ENCODE measurements at places on chromosomes 2 and 18.
A peak's percentile ranks its signal among the peaks of the same experiment; 100 is the strongest.

- peak; percentile 60 for DNase-seq
Measured at GRCh38 chr2:205925373-205926337, 160.3 kb downstream of the INO80D start.

DNA sequence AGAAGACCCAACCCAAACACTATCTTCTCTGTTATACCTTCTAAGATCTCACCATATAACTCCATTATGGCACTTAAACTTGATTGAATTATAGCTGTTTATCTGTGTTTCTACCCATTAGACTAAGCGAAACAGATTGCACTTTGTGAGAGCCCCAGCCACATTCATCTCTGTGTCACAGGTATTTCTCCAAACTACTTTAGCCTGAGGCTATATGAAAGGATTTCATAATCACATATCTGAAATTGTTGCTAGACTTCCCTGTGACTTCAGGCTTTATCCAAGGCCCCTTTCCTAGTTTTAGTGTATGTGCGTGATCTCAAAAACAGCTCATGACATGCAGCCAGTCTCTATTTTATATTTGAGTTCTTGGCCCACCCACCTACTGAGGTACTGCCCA lies 745.0 kb upstream of the ACVR2A start:
- no peak for DNase-seq

DNA sequence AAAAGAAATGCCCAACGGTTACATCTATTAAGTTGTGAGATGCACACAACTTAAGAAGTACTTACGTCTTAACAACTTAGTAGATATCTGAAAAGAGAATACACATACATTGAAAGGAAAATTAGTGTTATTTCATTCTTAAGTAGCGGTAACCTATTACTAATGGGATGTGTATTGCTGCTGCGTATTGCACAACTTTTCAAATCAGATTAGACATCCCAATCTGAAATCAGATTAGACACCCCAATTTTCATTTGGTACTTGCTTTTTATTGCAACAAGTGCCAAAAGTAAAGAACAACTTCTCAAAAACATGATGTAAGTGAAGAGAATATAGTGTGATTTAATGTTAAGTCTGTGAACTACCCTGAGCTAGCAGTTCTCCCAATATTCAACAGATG lies 155.5 kb downstream of the DSC3 start:
- no peak for DNase-seq

DNA sequence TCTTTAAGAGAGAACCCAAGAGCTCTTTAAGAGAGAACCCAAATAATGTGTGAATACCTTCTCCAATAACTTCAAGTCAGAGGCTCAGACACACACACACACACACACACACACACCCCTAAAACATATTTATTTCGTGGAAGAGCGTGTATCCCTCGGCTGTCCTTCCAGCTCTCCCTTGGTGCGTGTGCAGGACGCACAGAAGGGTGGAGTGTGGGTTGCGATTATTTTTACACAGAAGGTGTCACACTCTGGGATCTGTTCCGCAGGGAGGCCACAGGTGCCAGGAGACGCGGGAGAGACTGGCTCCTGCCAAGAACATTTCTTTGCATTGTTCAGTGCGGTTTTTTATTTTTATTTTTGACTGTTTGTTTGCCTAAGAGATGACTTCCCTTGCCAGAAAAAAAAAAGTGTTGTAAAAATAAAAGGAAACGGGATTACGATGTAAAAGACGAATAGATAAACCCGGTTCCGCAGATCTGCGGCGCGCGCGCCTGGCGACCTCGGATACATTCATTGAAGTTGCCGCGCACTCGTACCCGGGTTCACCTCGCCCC lies 47.3 kb upstream of the ATP6V1B1 start:
- DNase-seq, result no peak

GRCh38 chr2:15279201-15279876 lies 281.8 kb downstream of the NBAS start:
- no peak for DNase-seq

- no peak for DNase-seq
Measured at GRCh38 chr2:109437325-109438090, 176.3 kb downstream of the SEPTIN10 start.

DNA sequence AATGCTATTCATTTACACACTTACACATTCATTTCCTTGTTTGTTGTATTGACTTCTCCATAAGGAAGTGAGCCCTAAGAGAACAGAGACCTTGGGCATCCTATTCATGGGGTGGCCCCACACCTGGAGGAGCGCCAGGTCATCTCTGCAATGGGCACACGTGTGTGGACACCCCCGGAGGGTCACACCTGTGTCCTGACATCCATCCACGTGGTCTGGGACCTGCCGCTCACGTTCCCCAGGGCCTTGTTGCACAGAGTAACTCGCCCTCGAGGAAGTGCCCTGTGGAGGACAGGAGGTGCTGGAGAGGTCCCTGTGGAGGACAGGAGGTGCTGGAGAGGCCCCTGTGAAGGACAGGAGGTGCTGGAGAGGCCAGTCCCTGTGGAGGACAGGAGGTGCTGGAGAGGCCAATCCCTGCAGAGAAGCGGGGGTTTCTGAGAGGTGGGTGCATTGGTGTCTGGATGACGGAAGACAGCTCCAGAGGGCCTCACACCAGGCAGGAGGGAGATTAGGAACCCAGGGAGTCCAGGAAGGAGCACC lies 73.2 kb upstream of the GPC1 start:
- no peak for DNase-seq

DNA sequence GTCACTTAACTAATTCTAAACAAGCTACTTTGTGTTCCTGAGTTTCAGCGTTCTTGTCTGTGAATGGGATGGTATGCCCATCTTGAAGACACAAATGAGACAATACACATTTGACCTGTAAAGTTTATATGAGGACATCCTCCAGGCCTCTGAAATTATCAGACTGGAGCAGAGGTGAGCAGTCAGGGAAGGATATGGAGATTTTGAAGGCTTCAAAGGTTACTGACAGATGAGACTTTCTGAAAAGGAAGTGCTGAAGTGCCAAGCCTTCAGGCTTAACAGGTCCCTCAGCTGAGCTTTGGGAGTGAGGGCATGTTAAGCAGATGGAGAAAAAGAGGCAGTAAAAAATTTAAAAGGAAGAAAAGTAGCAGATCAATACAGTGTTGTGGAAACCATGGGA lies 110.9 kb upstream of the FOSL2 start:
- DNase-seq, result no peak

DNA sequence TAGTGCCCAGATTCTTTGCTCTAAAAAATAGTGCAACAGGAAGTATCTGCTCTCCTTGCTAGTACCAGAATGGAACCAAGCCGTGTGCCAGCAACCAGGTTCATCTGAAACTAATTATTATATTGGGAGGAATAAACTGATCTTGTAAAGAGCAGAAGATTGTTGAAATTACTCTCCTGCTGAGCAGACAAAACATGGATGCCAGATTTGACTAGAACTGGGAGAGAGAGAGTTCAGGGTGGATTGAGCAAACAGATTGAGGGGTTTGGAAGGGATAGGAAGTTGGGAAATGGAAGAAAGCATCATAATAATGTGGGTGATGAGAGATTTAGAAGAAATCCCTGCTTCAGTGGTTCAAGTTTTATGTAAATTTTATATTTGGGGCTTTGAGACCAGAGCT lies 160.1 kb upstream of the RASGRP3 start:
- DNase-seq, result peak; percentile 67

GRCh38 chr2:56741601-56742102 lies 557.9 kb downstream of the CCDC85A start:
- DNase-seq, result peak; percentile 94

DNA sequence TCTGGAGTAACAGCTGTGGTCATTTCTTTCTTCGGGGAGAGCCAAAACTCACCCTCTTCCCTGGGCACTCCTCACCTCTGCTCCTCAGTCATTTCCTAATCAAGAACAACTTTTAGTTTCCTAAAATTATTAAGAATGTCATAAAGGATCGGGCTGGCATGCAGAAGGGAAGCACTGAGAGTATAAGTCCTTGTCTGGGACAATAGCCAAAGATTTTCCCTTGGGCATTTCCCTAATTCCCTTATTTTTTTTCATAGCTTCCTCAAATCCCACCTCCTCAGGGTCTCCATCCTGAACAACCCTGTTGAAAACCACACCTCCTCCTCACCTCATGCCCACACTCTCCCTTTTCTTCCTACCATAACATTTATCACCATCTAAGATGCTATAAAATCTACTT lies 115.0 kb downstream of the MREG start:
- DNase-seq, result peak; percentile 25

DNA sequence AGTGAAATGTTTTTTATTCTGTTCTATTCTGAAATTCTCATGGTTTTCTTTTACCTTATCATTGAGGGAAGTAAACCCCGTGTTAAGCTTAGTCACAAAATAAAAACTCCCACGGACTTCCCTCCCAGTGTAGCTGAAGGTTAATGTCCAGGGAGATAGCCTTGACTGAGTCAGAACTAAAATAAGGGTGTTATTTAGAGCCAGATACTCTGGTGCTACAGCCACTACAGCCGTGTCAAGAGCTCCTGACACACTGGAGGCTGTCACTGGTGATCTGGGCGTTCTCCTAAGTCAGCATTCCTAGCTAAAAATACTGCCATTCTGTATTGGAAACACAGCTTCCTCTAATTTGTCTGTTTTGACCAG lies 82.0 kb upstream of the RANBP2 start:
- DNase-seq, result peak; percentile 52

GRCh38 chr18:80124131-80124530 lies 15.1 kb downstream of the ADNP2 start:
- no peak for DNase-seq

GRCh38 chr2:228901531-228901930 lies 369.6 kb downstream of the PID1 start:
- DNase-seq, result peak; percentile 41

- DNase-seq, result peak; percentile 8
Measured at GRCh38 chr2:218448934-218449333, 30.0 kb downstream of the VIL1 start.
